ENCODE measurements at places on chromosomes 2 and 18.

- DNase-seq = no peak
Observed at GRCh38 chr2:53549497-53549896, 218.1 kb upstream of the CHAC2 start.

DNA sequence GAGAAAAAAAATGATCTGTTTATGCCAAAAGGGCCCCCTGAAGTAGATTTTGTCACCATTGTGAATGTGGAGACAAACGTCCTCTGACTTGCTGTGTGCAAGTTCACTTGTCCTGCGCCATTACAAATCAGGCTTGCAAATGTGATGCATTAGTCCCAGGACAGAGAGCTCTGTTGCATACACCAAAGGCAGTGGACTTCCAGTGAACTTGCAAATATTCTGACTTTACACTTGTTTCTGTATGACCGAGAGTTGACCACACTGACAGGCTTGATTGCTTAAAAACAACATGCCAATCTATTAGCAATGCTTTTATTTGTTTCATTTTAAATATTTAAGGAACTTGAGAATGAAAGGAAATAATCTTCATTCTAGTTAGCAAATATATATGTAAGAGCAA, 293.2 kb downstream of the PLCL1 start:
- DNase-seq = no peak

GRCh38 chr2:32357318-32358110, 691 bp downstream of the BIRC6 start:
- peak; percentile 59 for DNase-seq

DNA sequence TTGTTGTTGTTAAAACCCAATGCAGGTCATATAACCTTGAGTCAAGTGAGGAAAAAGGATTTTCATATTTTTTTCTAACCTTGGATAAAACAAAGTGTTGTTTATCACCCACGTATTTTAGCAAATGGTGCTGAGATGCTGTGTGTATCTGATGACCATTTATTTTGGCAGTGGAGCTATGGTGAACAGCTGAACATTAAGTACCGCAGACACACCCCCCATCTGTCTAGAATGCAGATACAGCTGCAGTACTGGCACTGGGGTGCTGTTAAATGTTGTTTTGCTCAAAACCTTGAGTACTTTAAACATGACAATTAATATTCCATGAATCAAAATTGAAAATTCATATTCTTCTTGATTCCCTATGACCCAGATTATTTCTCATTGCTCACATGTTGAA, 773.3 kb upstream of the SLC39A10 start:
- no peak for DNase-seq

DNA sequence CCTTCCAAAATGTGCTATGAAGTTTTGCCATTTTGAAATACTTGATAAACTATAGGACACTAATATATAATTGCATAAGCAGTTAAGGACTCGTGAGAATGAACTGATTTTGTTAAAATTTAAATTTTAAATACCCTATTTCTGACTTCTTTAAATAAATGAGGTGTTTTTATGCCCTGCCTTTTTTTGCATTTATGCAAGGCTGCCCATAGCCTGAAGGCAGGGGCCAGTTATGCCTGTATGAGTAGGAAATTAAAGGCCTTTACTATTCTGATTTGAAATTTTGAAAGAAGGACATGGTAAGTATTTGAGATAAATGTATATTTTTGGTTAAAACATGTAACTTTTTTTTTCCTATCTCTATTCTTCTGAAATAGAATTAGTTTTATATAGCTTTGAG, 33.7 kb downstream of the TTC39C start:
- no peak for DNase-seq
